ENCODE measurements at places on chromosomes 4 and X.

- H3K36me3 ChIP-seq, result no peaks in the 10 kb centered on the region
- H3K27me3 ChIP-seq, result no peaks in the 10 kb centered on the region
- H3K27ac ChIP-seq, result no peak overlapping the region
- no peak for DNase-seq
Observed at GRCh38 chr4:16129336-16129735, 45.5 kb upstream of the PROM1 start.

DNA sequence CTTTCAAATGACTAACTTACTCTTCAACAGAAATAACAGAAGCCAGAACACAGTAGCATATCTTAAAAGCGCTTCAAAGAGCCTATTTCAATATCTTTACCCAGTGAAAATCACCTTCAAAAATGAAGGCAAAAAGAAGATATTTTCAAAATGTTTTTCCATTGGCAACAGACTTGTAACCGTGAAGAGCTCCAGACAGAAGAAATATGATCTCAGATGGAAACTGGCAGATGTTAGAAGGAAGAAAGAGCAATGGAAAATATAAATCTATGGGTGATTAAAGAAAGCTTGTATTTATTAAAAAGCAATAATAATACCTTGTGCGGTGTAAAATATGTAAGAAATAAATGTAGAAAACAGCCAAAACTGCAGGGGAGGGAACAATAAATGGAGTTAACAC, 35.7 kb downstream of the PRKG2 start:
- no peaks in the 10 kb centered on the region for H3K4me1 ChIP-seq
- no peak overlapping the region for H3K27ac ChIP-seq
- no peak for DNase-seq
- H3K27me3 ChIP-seq, result no peaks in the 10 kb centered on the region
- H3K4me3 ChIP-seq, result no peak overlapping the region
- no peaks in the 10 kb centered on the region for H3K36me3 ChIP-seq

GRCh38 chrX:124028182-124028581, 66.7 kb downstream of the STAG2 start:
- no peak for DNase-seq
- H3K36me3 ChIP-seq, result no peaks in the 10 kb centered on the region
- no peaks in the 10 kb centered on the region for H3K4me1 ChIP-seq
- no peaks in the 10 kb centered on the region for H3K27me3 ChIP-seq
- no peak overlapping the region for H3K4me3 ChIP-seq

GRCh38 chr4:63049726-63050125, 1359.5 kb downstream of the TECRL start:
- H3K4me1 ChIP-seq, result no peaks in the 10 kb centered on the region
- no peaks in the 10 kb centered on the region for H3K36me3 ChIP-seq
- no peak overlapping the region for H3K27ac ChIP-seq
- no peaks in the 10 kb centered on the region for H3K27me3 ChIP-seq
- DNase-seq, result no peak

DNA sequence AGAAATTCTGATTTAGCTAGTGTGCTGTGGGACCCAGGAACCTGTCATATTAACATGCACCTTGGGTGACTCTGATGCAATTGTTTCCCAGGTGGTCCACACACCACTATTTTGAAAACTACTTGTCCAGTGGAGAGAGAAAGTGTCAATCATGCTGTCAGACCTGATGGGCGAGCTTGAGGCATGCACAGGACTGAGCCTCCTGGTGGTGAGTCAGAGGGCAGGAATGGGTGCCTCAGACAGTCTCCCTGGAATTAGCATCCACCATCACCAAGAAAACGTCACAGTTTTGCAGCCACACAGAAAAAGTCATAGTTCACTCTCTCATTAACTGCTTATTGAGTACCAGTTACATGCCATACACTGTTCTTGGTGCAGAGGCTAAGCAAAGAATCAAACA, 181.8 kb upstream of the MAOA start:
- no peak overlapping the region for H3K27ac ChIP-seq
- no peaks in the 10 kb centered on the region for H3K36me3 ChIP-seq
- DNase-seq, result no peak
- H3K27me3 ChIP-seq, result no peaks in the 10 kb centered on the region

DNA sequence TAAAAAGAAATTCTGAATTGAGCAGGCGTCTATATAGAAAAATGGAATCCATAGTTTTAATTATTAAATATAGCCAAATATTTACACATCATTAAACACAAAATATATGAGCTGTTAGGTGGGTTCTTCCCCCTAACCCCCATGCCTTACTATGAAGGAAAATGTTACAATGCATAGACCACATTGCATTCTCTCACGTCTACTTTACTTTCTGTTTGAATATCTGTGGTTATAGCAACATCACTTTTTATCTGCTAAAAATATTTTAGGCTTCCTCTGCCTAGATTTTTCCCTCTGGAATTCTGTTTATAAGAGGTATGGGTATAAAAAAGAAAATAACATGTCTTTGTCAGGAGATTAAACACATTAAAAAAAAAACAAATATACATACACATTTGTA, 73.1 kb downstream of the MAML3 start:
- H3K27ac ChIP-seq, result no peak overlapping the region
- H3K36me3 ChIP-seq, result no peaks in the 10 kb centered on the region
- H3K4me1 ChIP-seq, result peaks cover 6% of the 10 kb centered on the region
- no peaks in the 10 kb centered on the region for H3K27me3 ChIP-seq
- H3K4me3 ChIP-seq, result no peak overlapping the region
- DNase-seq, result no peak

DNA sequence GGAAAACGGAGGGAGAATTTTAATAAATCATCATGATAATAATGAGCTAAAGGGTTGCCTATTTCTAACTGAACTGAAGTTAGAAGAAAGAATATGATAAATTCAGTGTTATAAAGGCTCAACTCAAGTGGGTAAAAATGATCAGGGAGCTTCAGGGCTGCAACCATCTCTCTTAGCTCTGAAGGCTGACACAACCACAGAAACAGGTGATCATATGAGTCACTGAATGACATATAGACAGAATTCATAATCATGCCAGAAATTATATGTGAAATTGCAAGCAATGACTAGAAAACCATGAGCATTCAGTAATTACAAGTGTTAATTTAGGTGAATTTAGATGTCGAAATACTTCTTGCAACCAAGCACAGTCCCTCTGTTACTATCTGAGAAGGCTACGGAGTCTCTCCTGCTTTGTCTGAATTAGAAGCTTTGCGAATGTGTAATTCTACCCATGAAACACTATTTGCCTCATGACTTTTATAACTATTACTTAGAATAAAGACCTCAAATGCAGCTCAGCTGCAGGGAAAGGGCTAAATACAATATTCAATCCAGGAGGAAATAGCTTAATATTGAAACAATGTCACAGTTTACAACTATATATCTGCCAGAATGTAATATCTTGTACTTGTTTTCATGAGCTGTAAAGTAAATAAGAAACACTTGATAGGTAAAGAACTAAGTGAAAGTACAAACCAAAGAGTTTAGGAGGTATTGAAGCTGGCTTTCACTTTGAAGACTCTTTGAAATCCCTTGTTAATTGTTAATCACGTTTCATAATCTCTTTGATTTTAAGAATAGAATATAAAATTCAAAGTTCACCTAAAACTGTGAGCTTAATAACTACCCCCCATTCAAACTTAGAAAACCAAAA, 1972.6 kb downstream of the ARAP2 start:
- H3K27me3 ChIP-seq, result no peaks in the 10 kb centered on the region
- no peak overlapping the region for H3K4me3 ChIP-seq

GRCh38 chr4:129232589-129233337, 136.8 kb downstream of the C4orf33 start:
- no peaks in the 10 kb centered on the region for H3K36me3 ChIP-seq
- DNase-seq, result no peak
- no peaks in the 10 kb centered on the region for H3K4me1 ChIP-seq
- no peak overlapping the region for H3K4me3 ChIP-seq
- no peak overlapping the region for H3K27ac ChIP-seq

Measured in iPS DF 6.9 (cell line).